ENCODE measurements at places on chromosomes 1 and 21.

DNA sequence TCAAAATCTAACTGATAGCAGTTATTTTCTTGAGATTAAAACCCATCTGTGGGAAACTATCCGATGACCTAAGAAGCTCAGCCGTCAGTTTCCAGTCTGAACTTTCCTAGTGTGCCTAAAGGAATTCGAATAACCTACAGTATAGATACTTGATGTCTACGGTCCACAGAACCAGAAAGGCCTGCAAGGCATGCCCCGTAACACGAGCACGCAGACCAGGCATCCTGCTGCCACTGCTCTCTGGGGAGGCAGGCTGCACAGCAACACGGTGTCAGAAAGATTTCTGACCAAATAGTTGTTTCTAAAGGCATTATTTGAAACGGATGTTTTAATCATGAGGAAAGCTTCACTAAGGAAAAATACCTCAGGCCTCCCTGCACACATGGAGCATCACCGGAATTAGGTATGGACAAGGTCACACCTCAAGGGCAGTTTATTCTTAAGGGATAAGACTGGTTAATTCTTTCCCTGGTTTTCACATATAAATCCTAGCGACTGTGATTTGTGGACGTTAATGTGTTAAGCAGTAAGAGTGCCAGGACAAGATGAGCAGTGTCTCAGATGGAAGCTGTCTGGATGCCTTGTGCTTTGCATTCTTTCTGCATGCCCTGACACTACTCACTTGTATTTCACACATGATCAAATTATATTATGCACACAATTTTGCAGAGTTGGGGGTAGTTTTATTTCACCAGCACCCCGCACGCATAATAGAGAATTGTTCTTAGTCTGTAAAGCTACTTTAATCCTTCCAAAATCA lies 49.0 kb upstream of the NADK start:
- DNase-seq, result no peak

- DNase-seq, result no peak
Measured at GRCh38 chr1:10724511-10724910, 71.9 kb downstream of the CASZ1 start.

GRCh38 chr1:225426395-225427234 lies 1.2 kb downstream of the LBR start:
- peak; percentile 34 for DNase-seq

DNA sequence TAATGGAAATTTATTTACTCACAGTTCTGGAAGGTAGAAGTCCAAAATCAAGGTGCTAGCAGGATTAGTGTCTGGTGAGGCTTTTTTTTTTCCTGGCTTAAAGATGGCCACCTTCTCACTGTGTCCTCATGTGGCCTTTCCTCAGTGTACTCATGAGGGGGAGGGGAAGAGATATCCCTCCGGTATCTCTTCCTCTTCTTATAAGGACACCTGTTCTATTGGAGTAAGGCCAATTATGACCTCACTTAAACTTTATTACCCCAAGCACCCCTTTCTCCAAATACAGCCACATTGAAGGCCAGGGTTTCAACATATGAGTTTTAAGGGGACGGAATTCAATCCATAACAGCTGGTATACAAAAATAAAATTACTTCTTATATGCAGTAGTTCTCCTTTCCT lies 203.7 kb upstream of the C1orf87 start:
- no peak for DNase-seq

DNA sequence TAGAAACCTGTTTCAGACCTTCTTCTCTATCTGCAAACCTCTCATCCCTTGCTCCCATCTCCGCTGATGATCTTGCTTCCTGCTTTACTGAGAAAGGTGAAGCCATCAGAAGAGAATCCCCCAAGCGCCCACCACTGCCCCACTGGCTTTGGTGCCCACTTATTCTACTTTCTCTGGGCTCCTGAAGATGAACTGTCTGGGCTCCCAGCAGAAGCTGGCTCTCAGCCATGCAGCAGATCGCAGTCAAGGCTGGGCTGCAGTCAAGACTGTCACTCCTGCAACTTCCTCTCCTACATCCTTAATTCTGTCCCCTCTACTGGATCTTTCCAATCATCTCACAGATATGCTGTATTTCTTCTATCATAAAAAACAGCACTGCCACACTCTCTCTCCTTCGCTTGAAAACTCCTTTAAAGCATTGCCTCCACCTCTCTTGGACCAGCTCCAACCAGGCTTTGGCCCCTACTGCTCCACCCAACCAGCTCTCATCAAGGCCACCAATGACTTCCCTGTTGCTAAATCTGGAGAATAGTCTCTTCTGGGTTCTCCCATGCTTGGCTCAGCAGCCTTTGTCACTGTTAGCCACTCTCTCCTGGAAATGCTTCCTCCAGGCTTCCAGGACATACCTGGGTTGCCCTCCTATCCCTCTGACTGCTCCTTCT lies 25.8 kb downstream of the TRIM62 start:
- peak; percentile 45 for DNase-seq

DNA sequence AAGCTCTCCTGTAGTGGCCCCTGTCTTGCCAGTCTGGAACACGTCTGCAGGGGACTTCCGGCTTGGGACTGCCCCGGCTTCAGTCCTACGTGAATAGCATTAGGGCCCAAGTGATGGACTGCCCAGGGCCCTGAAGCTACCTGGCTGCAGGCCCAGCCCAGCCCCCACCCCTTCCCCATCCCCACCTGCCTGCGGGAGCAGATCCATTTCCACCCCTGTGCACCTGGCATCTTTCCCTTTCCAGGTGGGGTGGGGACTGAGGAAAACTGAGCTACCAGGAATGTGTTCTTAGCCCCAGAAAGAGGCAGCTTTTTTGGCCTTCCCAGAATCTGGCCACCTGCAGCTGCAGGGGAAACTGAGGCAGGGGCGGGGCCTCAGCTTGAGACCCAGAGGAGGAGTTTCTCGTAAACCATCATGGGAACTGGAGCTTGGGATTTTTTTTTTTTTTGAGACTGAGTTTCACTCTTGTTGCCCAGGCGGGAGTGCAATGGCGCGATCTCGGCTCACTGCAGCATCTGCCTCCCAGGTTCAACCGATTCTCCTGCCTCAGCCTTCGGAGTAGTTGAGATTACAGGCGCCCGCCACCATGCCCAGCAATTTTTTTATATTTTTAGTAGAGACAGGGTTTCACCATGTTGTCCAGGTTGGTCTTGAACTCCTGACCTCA lies 3.2 kb downstream of the EDN2 start:
- DNase-seq, result no peak

GRCh38 chr1:30633294-30633693 lies 90.1 kb downstream of the MATN1 start:
- DNase-seq, result no peak

GRCh38 chr1:187645651-187646050 lies 816.9 kb downstream of the PLA2G4A start:
- no peak for DNase-seq

- DNase-seq, result no peak
Measured at GRCh38 chr1:222785529-222785928, 29.3 kb upstream of the DISP1 start.

DNA sequence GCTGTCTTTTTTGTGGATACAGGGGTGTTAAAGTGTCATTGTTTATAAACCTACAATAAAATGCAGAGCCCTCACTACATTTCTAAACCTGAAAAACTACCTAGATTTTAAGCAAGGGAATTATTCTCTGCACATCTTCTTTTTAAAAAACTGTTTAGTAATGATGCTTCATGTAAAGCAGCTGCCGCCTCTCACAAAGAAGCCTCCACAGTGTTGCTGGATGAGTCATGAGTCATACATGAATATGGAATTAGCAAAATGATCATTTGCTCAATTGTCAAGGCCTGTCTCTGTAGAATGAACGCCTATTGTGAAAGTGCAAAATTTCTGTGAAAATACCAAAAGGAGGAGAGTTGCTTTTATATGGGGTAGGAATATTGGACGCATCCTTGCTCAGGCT lies 259.5 kb upstream of the CHRM3 start:
- no peak for DNase-seq

- no peak for DNase-seq
Measured at GRCh38 chr1:93694039-93694438, 12.4 kb upstream of the BCAR3 start.

- DNase-seq, result peak; percentile 61
Measured at GRCh38 chr1:54887665-54888071, 673 bp upstream of the DHCR24 start.

DNA sequence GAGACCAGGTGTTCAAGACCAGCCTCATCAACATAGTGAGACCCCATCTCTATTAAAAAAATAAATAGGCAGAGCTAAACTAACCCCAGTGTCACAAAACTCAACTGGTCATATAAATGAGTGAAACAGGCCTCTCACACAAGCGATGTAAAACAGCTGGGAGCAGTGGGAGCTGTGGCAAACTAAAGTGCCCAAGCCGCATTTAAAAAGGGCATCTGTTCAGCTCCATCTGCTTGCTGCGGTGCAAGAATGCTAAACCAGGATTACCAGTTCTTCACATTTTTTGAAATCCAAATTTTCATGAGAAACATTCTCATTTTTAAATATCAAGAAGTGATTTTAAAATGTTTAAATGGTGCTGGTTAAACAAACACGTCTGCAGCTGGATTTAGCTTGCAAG lies 50.0 kb upstream of the WNT2B start:
- DNase-seq, result no peak

- DNase-seq, result no peak
Measured at GRCh38 chr1:4428711-4429110, 225.7 kb upstream of the AJAP1 start.

DNA sequence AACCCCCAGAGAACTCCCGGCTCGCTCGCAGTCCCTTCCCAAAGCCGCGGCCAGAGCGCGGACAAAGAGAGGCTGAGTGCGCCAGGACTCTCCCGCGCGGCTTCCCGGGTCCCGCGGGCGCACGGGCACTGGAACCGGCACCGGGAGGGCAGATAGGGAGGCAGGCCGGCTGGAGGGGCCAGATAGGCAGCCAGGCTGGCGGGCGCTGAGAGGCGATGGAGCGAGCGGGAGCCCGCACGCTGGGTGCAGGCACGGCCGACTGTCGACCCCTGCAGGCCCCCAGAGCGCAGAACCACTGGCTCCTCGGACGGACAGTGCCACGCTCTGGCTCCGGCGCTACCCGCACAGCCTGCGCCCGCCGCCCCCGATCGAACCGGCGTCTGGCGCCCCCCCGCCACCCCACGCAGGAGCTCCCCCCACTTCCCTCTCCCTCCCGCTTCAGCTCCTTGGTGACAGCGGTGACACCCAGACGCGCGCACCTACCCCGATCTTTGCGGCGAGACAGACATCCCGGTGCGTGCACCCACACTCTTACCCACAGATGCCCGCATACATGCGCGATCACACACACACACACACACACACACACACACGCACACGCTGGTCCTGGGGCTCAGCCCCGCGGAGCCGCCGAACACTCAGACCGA lies 534 bp downstream of the SLC6A9 start:
- DNase-seq, result peak; percentile 28

GRCh38 chr1:239428120-239428710 lies 41.8 kb downstream of the CHRM3 start:
- no peak for DNase-seq

DNA sequence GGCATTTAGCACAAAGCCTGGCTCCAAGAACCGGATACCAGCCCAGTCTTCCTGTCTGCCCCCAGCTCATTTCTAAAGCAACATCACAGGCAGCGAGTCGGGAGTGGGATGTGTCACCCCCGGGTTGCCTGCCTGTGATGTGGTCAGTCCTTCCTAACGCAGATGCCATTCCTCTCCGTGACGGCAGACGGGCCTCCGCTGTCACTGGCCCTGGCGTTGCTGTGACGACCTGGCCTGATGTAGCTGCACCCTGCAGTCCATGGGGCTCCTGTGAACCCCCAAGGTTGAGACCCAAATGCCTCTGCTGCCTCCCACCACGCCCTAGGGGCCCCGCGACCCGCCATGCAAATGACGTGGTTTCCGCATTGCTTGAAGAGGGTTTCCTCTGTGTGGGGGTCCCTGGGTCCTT lies 12.3 kb downstream of the TNFRSF1B start:
- no peak for DNase-seq

- no peak for DNase-seq
Measured at GRCh38 chr1:181366910-181367309, 116.4 kb upstream of the CACNA1E start.
